Cortex of kidney (tissue), 1 donor: ENCODE measurements at places on chromosomes 2 and 18.

DNA sequence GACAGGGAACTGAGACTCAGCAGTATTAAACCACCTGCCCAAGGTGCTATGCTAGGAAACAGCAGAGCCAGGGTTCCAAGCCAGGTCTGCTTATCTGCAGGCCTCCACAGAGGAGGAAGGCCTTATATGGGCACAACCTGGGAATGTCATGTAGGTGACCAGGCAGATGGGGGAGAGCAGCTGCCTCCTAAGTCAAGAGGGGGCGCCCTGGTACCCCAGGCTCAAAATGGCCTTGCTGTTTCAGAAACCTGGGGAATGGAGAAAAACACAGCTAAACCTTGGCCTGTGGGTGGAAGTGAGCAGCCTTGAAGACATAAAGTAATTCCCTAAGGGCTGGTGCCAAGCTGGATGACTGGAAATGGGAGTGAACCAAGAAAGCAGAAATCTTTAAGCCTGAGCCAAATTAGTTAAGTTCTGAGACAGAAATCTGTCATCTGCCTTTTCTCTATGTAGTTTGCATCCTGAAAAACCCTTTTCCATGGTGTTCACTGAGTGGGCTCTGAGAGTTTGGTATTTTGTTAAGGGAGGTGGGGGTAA lies 79.1 kb downstream of the MAPK4 start:
- no peak for DNase-seq

GRCh38 chr2:3112131-3112530 lies 265.5 kb downstream of the EIPR1 start:
- DNase-seq: no peak

- no peak for DNase-seq
Measured at GRCh38 chr2:222532315-222532714, 108.0 kb downstream of the SGPP2 start.

- no peak for DNase-seq
Measured at GRCh38 chr2:213016984-213017351, 134.4 kb downstream of the IKZF2 start.

DNA sequence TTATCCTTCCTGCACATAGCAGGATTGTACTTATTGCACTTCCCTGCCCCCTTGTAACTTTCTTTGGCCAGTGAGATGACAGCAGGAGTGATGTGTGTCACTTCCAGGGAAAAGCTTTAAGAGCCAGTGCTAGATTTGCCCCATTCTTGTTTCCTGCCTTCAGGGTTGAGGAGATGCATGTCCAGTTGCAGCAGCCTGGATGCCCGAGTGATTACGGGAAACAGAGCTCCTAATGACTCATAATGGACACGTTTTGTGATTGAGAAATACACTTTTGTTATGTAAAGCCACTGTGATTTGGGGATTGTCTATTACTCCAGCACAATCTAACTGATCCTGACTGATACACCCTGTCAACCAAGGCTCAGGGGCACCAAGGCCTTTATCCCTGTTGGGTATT lies 5.0 kb upstream of the TET3 start:
- DNase-seq: no peak

- DNase-seq: no peak
Measured at GRCh38 chr2:203453858-203454451, 81.1 kb downstream of the RAPH1 start.

DNA sequence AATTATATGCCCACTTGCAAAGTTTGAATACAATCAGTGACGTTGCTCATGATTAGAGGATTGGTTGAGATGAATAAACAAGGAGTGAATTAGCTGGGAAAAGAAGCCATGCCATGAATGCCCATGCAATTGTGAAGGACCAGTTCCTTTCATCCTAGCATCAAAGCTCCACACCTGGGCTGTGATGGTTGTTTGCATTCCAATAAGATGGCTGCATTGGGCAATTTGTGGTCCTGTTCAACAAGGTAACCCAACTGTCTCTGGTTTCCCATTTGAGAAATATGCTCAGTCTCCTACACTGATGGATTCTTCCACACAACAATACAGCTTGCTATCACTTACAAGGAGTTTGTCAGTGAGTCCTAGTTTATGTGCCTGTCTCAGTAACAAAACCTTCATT lies 550.2 kb downstream of the STK39 start:
- no peak for DNase-seq

GRCh38 chr18:75351409-75351808 lies 76.1 kb downstream of the SMIM21 start:
- no peak for DNase-seq

DNA sequence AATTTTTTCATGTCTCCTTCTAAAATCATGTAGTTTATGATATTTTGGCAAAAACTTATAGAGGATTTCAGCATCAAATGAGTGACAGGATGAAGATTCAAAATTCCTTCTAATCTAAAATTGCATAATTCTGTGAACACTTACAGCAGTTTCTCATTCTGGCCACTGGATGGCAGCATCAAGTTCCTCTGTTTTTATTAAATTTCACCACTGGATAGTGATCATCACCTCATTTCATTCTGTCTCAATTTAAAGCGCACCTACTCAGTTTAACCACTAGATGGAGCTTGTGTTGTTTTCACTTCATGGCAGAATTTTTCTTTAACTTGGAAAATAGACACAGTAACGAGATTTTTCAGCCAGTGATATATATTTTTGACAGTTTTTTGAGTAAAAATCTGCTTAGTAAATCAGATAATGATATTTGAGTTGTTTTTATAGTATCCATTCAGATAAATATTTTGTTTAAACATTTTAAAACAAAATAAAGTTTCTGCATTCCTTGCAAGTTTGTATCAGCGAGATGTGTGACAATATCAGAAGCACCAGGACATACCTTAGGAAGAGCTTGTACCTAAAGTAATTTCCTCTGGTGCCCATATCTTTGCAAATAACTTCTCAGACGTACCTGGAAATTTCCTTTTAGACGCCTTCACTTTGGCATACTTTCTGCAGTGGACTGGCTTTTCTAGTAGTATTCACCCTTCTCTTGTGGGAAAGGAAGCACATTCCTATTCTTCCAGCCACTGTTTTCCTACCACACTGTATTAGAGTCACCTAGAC lies 94.7 kb upstream of the ARHGAP15 start:
- DNase-seq: no peak

- DNase-seq: no peak
Measured at GRCh38 chr2:176876493-176877103, 336.0 kb upstream of the HNRNPA3 start.

DNA sequence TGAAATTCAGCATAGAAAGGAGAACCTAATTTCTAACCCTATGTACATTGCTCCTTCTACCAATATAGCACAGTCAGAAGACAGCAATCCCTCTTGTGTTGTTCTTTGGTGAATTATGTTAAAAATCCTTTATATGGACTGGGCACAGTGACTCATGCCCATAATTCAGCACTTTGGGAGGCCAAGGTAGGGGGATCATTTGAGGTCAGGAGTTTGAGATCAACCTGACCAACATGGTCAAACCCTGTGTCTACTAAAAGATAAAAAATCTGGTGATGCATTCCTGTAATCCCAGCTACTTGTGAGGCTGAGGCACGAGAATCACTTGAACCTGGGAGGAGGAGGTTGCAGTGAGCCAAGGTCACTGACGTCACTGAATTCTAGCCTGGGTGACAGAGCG lies 195.6 kb downstream of the TMX3 start:
- DNase-seq: no peak

- no peak for DNase-seq
Measured at GRCh38 chr18:37435996-37436395, 129.6 kb downstream of the CELF4 start.

GRCh38 chr2:241312082-241312481 lies 3.4 kb downstream of the HDLBP start:
- no peak for DNase-seq

- no peak for DNase-seq
Measured at GRCh38 chr18:2258954-2259353, 312.4 kb downstream of the METTL4 start.

- no peak for DNase-seq
Measured at GRCh38 chr2:118177318-118177717, 89.0 kb downstream of the INSIG2 start.

DNA sequence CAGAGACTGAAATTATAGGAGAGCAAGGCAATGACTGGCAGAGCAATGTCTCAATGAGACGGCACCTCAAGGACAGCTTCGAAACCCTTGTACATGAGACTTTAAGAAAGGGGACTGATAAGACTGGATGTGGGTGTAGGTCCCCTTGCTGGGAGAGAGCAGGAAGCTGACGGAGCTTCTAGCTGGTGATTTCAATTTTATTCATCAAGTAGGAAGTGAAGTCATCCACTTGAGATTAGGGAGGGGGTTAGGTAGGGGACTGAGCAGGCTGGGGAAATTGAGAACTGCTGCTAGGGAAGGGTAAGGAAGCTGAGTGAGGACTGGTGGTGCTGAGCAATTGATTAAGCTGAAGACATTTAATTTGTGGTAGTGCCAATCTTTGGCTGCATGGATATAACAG lies 99.5 kb upstream of the ITGB6 start:
- DNase-seq: no peak

DNA sequence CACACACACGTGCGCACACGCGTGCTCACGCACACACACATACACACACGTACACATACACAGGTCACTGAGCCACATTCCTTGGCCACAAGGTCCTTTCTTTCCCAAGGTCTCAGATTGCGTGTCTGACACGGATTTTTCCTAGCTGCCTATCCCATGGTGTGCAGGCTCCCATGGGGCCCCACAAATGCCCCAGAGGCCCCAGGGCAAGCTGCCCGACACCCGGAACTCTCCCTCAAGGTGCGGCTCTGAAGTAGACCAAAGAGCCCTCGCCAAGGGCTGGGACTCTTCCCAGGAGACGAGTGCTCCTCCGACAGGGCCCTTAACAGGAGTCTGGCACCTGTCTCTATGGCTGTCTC lies 46.7 kb downstream of the SDC1 start:
- no peak for DNase-seq

- no peak for DNase-seq
Measured at GRCh38 chr2:120821446-120822160, 85.9 kb downstream of the GLI2 start.

GRCh38 chr2:6957031-6957714 lies 40.0 kb downstream of the RNF144A start:
- DNase-seq: no peak

DNA sequence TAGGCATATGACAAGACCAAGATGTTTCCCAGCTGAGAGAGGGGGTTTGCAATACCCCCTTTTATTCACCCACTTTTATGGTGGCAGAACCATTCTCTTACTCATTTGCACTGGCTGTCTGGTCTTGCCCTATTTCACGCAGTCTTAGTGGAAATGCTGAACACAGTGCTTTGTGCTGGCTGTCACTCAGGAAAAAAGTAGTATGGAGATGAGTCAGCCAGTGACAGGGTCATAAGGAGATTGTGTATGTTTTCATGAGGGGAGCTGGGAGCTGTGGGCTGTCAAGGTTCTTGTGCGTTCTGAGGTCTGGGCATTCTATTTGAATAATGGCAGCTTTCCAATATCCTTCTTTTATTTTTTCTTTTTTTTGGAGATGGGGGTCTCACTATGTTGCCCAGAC lies 10.9 kb upstream of the CNRIP1 start:
- DNase-seq: no peak

GRCh38 chr2:207205173-207205957 lies 39.6 kb upstream of the KLF7 start:
- no peak for DNase-seq

- no peak for DNase-seq
Measured at GRCh38 chr2:17638196-17638743, 97.8 kb downstream of the VSNL1 start.

DNA sequence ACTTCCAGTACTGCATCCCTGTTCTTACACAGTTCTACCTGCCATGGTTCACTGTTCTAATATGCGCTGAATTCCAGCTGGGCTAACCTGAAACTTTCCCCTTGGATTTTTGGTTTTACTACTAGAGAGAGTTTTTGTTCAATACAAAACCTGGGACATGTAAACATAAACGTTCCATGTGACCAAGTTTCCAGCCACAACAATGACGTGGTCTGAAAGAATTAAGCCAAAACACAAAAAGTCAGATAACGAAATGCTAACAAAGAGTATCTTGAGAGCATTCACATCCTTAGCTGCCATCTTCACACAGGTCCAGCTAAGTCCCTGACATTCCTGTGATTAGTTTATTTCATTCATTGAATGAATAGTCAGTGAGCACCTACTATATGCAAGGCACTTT lies 467.0 kb upstream of the PKDCC start:
- DNase-seq: no peak

DNA sequence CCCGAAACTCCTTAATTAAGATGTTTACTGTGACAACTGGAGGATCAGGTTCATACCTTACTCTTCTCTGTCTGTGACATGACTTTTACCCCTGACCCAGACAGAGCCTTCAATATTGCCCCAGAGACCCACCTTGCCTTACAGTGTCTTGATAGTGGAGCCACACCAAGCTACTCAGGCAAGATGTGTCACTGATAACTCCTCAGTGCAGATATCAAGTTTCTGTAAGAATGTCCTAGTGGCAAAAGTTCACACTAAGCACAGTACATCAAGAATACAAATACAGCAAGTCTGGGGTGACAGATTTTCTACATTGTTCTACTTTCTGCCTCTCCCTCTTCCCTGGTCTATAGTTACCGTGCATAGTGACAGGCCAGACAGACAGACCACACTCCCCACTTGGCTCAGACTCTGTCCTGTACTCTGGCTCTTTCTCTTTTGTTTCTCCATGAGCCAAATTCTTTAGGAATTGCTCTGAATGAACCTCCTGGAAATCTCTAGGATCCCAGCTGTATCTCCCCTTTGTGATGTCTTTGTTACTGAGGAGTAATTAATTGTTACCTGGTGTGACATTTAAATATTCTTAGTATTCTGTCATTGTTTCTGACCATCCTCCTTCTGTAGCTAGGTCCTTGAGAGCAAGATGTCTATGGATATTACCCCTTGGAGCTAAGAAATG lies 24.1 kb upstream of the APOB start:
- no peak for DNase-seq

- no peak for DNase-seq
Measured at GRCh38 chr2:42722320-42723190, 41.4 kb downstream of the OXER1 start.

DNA sequence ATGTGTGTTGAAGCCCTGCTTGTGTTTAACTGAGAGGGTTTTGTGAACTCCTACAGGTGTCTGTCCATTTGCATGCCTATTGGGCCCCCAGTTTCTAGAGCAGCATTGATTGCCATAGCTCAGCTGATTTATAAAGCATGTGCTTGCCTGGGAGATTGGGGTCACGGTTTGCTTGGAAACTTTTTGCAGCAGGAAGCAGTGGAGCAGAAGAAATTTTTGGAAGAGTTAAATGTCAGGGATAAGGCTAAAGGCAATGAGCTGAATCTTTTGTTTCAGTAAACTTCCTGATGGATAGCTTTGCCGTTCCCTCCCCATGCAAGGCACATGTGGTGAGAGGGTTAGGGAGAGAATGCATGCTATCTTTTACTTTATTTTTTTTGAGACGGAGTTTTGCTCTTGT lies 102.2 kb downstream of the PTPRM start:
- no peak for DNase-seq

GRCh38 chr2:5991305-5991968 lies 299.3 kb downstream of the SOX11 start:
- DNase-seq: no peak

- no peak for DNase-seq
Measured at GRCh38 chr2:206921529-206921928, 17.8 kb upstream of the CPO start.

- no peak for DNase-seq
Measured at GRCh38 chr18:75678627-75679026, 251.1 kb upstream of the SMIM21 start.
